ENCODE measurements at places on chromosomes 5 and 9. TPM values are rescaled to one million over a fixed set of nuclear protein-coding genes. Genes with fewer than 3 reads are reported as not detected.

GRCh38 chr9:92395617-92396016 is 8.8 kb downstream of the OGN start:
- H3K4me1 ChIP-seq, result peaks cover 20% of the 10 kb centered on the region
- DNase-seq, result no peak
- H3K4me3 ChIP-seq, result no peak overlapping the region
- H3K27ac ChIP-seq, result no peak overlapping the region

DNA sequence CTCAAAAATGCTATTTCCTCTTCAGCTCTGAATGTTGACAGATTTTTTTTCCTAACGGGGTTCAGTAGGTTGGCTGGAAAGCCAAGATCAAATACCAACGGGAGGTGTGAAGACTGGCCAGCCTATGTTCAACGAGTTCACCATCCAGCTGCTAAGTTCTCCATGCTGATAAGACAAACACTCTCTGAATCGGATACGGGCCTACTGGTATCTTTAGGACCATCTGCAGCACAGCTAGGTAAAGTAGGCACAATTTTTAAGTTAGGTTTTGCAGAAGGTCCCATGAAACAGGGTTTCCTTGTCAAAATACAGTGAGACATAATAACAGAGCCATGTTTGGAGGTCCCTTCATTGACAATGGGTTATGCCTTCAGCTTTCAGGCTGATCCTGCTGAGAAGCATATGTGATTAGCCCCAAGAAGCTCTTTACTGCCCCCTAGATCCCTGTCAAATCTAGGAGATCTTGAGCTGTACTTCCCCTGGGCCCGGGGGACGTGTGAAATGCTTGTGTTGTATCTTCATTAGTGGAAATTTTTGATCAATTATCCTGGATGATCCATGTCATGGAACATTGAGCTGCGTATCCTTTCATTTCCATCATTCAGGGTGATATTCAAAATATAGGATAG is 60.6 kb downstream of the PGM5 start:
- H3K4me3 ChIP-seq, result no peak overlapping the region
- H3K27ac ChIP-seq, result no peak overlapping the region
- DNase-seq, result no peak

GRCh38 chr5:138230981-138231589 is 18.0 kb upstream of the CDC23 start:
- H3K36me3 ChIP-seq, result peaks cover under 1% of the 10 kb centered on the region
- no peak for DNase-seq
- H3K27me3 ChIP-seq, result no peaks in the 10 kb centered on the region
- H3K4me3 ChIP-seq, result no peak overlapping the region
- peak overlapping the region; percentile 42 for H3K27ac ChIP-seq

GRCh38 chr5:143063175-143063970 is 293.2 kb downstream of the ARHGAP26 start:
- H3K27ac ChIP-seq, result peak overlapping the region; percentile 53
- no peaks in the 10 kb centered on the region for H3K27me3 ChIP-seq
- DNase-seq, result no peak
- peaks cover 2% of the 10 kb centered on the region for H3K36me3 ChIP-seq
- H3K4me3 ChIP-seq, result no peak overlapping the region

- no peaks in the 10 kb centered on the region for H3K27me3 ChIP-seq
- DNase-seq, result no peak
- H3K36me3 ChIP-seq, result no peaks in the 10 kb centered on the region
- H3K4me1 ChIP-seq, result peaks cover 26% of the 10 kb centered on the region
- no peak overlapping the region for H3K27ac ChIP-seq
- H3K4me3 ChIP-seq, result no peak overlapping the region
Observed at GRCh38 chr9:91908746-91909145, 41.3 kb downstream of the ROR2 start.

DNA sequence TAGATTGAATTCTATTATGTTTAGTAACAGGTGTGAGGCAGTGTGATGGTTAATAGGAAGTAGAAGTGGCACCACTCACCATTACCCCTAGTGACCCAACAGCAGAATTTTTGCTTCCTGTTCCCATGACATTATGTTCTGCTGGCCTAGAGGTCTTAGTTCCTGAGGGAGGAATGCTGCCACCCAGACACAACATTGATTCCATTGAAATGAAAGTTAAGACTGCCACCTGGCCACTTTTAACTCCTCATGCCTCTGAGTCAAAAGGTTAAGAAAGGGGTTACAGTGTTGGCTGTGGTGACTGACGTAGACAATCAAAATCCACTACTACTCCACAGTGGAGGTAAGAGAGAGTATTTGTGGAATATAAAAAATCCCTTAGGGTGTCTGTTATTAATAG is 218.9 kb upstream of the NMUR2 start:
- no peak overlapping the region for H3K27ac ChIP-seq
- no peak overlapping the region for H3K4me3 ChIP-seq

- no peaks in the 10 kb centered on the region for H3K36me3 ChIP-seq
- DNase-seq, result no peak
- no peaks in the 10 kb centered on the region for H3K4me1 ChIP-seq
- H3K4me3 ChIP-seq, result no peak overlapping the region
- no peak overlapping the region for H3K27ac ChIP-seq
- no peaks in the 10 kb centered on the region for H3K27me3 ChIP-seq
Observed at GRCh38 chr5:334903-335739, 13.6 kb downstream of the AHRR start.

DNA sequence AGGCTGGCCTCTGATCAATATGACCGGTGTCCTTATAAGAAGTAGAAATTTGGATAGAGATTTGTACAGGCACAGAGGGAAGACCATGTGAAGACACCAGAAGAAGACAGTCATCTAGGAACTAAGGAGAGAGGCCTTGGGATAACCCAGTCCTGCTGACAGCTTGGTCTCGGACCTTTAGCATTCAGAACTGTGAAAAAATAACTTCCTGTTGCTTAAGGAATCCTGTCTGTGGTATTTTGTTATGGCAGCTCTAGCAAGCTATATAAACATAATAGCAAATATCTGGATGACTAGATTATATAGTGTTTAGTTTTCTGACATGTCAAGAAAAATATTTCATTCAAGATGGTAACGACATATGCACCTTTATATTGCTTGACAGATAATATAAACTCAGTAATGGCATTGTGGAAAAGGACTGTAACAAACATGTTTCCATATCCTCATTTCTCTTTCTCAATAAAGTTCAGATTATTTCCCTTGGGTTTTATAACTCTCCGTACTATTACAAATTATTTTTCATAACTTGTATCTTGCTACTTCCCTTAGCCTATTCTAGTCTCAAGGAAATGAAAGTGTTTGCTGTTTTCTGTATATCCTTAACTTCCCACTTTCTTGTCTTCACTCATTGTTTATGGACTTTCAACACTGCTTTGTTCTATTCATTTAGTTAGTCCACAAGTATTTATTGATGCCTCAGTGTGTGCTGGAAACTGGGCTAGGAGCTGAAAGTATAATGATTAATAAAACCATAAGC is 62.4 kb downstream of the KIAA1958 start:
- peak overlapping the region; percentile 34 for H3K27ac ChIP-seq
- no peak for DNase-seq
- H3K4me3 ChIP-seq, result no peak overlapping the region
- H3K4me1 ChIP-seq, result peaks cover 34% of the 10 kb centered on the region
- H3K36me3 ChIP-seq, result no peaks in the 10 kb centered on the region

GRCh38 chr5:154995679-154996078 is 17.9 kb upstream of the KIF4B start:
- no peak overlapping the region for H3K27ac ChIP-seq
- DNase-seq, result no peak
- peaks cover 13% of the 10 kb centered on the region for H3K27me3 ChIP-seq
- H3K36me3 ChIP-seq, result peaks cover 2% of the 10 kb centered on the region
- no peak overlapping the region for H3K4me3 ChIP-seq

DNA sequence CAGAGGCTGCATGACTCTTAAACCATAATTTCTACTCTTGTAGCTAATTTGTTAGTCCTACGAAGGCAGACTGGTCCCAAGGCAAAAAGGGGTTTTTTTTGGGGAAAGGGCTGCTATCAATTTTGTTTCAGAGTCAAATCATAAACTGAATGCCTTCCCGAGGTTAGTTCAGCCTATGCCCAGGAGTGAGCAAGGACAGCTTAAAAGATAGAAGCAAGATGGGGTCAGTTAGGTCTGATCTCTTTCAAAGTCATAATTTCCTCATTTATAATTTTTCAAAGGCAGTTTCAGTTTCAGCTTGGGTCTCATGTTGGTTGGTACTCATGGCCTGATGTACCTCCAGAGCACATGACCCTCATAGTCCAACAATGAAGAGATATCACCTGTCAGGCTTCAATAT is 7.9 kb upstream of the RXFP3 start:
- no peaks in the 10 kb centered on the region for H3K4me1 ChIP-seq
- H3K4me3 ChIP-seq, result no peak overlapping the region
- no peaks in the 10 kb centered on the region for H3K36me3 ChIP-seq
- no peak overlapping the region for H3K27ac ChIP-seq
- no peak for DNase-seq
- H3K27me3 ChIP-seq, result no peaks in the 10 kb centered on the region

SPINK4 gene
- total RNA-seq, result not detected

GFRA3 gene
- 0.23 TPM for total RNA-seq

GMCL2 gene
- total RNA-seq, result not detected

IFNB1 gene
- not detected for total RNA-seq

BTNL9 gene
- total RNA-seq, result not detected

GZMA gene
- not detected for total RNA-seq
